ENCODE measurements at places on chromosomes 13 and 19.

DNA sequence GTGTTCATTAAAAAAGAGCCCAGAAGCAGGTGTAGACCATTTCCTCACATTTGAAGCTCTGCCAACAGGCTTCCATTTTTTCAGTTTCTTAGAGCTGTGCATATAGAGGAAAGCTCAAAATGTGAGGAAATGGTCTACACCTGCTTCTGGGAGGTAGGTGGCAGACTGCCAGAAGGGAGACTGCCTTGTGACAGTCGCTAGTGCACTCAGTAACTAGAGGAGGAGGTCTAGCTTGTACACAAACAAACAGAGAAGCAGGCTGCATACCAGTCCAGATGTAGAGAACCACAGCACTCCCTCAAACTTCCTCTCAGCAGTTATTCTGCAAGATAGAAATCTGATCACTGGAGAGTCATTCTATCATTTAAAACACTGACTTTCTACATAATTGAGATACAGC, 800.2 kb downstream of the EFNB2 start:
- DNase-seq: no peak

DNA sequence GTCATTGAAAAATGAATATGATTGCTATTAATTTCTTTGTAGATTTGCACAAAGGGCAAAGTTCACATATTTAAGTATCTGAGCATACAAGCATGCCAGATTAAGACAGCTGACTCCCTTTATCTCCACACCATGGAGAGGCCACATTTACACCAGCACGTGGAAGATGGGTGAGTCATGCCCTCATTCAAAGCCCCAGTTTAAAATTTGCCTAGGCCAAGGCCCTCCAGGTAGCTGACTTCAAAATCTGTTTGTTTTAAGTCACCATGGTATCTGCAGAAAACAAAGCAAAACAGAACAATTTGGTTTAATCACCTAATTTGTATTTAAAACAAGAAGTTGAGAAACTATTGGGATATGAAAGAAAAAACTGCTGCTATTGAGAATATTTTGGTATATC, 109.2 kb downstream of the ESD start:
- DNase-seq: no peak

GRCh38 chr13:42497798-42498197, 76.2 kb upstream of the TNFSF11 start:
- no peak for DNase-seq

GRCh38 chr19:5102520-5102919, 133.6 kb downstream of the KDM4B start:
- DNase-seq: no peak

DNA sequence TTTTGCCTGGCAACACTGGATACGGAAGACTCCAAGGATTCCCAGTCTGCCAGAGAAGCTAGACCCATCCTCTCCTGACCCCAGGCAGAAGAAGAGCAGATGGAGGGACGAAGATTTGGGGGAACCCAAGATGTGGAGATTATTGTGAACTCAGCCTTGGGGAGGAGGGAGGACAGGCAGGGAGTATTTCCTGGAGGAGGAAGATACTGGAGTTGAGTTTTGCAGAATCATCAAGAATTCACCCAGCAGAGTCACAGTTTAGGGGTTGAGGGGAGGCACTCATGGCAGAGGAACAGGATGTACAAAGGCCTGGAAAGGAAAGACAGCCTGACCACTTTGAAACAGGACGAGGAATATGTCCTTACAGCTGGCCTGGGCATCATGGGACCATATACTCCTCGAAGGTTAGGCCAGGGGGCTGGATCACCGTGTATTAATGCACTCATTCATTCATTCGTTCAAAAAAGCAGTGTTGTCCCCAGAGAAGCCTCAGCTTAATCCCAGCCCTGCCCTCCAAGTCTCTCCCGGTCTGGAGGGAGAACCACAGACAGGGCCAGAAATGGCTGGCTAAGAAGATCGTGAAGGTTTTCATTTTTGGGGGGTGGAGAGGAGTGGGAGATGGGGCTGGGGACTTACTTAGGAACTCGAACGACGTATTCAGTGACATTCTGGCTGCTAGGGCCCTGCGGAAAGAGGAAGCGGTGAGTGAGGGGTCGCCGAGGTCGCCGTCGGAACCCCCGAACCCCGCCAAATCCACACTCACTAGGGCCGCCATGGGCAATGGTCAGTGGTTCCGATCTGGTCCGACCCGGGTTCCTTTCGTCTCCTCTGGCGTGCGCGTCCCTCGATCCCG, 517 bp downstream of the GTF2F1 start:
- DNase-seq: no peak

- no peak for DNase-seq
These were observed 2.5 kb upstream of the ISYNA1 start for GRCh38 chr19:18440415-18440877.

DNA sequence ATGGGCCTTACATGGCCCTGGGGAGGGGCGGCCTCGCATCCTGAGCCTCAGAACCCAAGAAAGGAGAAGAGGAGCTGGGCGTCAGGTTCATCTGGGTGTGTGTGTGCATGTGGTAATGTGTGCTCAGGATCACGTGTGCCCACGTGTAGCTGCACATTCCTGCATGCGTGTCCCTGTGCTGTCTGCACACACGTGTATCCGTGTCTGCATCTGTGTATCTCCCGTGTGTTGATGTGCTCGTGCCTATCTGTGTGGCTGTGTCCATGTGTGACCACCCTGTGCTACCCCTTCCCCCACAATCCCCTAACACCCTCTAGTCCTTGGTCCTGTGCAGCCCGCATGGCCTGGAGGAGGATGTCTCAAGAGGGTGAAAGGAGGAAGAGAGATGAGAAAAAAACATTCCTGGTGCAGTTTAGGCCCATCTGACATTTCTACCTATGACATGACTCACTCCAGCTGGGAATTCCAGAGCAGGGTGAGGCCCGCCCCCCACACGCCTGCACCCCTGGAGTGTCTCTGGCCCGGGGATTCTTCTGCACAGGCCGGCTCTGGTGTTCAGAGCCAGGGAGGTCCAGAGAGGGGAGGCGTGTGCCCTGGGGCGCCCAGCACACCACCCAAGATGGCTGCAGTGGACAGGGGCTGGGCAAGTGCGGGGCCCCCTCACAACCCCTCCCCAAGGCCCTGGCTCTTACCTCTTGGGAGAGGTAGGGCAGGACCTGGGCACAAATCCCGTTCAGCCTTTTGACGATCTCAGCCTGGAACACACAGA, 7.1 kb downstream of the TLE5 start:
- DNase-seq: no peak

DNA sequence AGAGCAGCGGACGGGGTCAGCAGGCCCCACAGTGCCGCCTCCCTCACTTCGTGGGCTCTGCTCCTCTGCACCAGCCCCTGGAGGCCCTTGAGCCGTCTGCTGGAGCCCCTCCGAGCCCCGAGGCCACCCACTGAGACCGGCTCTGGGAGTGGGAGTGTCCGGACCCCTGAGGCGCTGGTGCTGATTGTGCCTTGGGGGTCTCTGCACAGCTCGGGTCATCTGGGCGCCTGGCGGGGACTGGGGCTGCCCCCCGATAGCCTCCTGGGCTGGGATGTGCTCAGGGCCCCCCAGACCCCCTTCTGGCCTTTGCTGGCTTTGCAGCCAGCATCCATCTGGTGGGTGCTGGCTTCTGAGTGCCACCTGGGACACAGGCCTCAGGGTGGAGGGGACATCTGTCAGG, 15.4 kb downstream of the CBARP start:
- no peak for DNase-seq

DNA sequence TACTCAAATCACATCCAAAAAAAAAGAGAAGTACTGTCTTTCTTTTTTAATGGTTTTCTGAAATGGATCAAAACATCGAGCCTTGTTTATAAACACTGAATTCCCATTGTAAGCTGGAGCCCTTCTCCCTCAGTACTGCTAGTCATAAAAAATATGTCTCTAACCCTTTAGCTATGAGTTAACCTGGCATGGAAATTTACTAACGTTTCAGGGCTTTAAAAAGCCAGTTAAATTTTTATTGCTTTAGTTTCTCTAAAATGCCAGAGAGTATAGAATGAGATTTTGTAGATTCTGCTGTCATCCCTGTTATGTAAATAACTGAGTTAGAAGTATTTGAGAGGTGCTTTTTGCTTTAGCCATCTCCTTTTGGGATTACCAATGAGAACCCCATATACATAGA, 528.3 kb downstream of the EFNB2 start:
- DNase-seq: no peak

DNA sequence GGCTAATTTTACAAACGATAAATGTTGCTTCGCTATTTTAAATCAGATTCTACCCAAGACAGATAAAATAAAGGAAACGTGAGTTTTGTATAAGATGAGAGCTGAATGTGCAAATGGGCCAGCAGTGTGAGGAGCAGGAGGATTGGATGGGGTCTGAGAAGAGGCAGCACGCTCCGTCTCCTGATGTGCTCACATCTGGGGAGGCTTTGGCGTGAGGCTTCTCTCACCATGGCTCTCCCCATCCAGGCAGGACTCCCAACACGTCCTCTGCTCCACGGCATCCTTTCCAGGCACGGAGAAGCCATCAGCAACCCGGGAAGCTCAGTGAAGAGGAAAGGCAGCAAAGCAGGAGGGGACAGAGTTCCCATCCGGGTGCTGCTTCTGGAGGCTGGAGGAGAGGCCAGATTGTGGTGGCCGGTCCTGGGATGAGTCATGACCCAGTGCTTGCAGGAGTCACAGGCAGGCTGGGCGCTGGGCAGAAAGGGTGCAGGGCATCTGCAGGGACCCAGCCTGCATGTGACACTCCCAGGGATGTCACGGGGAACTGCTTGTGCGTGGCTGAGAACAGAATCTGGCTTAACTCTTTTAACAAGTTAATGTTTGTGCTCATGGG, 47.5 kb downstream of the ZNF536 start:
- DNase-seq: no peak

DNA sequence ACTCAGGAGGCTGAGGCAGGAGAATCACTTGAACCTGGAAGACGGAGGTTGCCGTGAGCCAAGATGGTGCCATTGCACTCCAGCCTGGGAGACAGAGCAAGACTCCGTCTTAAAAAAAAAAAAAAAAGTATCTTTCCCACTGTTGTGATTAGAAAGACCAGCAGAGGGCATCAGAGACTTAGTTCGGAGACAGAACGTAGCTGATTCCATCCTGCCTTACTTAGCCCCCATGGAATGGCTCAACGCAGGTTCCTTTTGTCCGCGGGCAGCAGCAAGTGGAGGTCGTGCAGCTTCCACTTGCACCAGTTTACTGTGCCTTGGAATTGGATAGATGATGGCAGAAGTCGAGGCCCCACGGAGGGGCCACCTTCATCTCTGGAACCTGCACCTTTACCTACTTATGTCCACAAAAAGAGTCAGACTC, 8.1 kb downstream of the TIMM29 start:
- DNase-seq: no peak

DNA sequence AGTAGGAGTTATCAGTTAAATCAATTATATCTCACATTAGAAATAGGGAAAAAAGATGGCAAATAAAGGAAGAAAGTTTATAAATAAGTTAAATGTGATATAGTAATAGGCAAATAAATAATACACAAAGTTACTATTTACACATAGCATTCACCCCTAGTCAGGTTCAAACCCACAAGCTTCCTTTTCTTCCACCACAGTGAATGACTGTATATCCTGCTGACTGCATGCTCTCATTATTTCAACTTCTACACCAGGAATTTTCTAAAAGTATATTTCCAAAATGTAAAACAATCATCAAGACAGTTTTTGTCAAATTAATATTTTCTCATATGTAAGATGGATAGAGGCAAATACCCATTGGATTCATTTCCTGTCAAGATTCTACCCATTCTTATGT, 548.6 kb upstream of the SLITRK5 start:
- DNase-seq: no peak

DNA sequence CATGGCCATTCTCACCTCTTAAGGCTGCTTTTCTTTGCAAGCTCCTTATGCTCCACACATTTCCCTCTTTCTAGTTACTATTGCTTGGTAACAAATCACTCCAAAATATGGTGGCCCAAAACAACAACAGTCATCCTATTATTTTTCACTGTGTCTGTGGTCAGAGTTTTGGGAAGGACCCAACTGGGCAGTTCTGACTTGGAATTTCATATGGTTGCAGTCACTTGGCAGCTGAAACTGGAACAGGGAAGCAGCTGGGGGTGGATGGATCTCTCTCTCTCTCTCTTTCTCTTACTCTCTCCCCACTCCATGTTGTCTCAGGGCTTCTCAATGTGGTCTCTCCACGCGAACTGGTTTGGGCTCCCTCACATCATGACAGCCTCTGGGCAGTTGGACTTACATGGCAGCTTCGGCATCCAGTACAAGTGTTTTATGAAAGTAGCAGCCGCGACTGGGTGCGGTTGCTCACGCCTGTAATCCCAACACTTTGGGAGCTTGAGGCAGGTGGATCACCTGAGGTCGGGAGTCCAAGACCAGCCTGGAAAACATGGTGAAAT, 39.6 kb downstream of the NUMBL start:
- DNase-seq: no peak

- DNase-seq: no peak
These were observed 11.8 kb upstream of the AKAP8L start for GRCh38 chr19:15430526-15431120.

DNA sequence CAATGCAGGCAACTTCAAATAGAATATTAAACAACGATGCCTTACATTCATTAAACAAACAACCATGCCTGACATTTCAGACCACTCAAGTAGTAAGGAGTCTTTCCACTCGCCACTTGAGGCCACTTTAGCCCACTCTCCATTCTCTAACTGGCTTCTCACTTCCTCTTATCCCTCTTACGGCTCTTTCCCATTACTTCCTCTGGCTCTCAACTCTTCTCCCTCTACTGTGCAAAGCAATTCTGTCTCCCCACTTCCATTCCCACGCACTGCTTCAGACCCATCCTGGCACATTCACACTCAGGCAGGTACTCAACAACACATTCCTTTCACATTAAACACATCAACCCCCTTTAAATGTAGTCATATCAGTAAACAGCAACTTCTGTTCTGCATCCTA, 229.8 kb upstream of the IPO5 start:
- DNase-seq: no peak

- no peak for DNase-seq
These were observed 250.9 kb downstream of the MAB21L1 start for GRCh38 chr13:35225582-35225981.

GRCh38 chr19:4578552-4579248, 19.2 kb upstream of the SEMA6B start:
- DNase-seq: no peak

- peak; percentile 98 for DNase-seq
These were observed 9.7 kb upstream of the LYPD3 start for GRCh38 chr19:43474986-43475705.

DNA sequence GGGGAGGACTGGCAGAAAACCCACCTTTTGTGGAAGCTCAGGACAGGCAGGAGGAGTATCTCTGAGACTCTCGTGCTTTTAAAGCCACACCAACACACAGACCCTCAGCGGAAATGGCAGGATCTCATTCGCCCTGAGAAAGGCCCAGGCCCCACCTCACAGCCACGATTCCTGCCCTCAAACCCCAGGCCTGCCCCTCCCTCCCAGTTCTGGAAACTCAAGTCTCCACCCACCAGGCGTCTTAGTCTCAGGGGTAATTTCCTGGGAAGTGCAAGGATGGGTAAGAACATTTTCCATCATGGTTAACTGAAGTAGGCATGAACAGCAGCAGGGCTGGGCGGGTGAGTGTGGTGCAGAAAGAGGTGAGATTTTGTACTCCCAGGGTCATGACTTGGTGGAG, 8.0 kb upstream of the PDE4C start:
- DNase-seq: no peak
